ENCODE measurements at places on chromosomes 11 and 22.

DNA sequence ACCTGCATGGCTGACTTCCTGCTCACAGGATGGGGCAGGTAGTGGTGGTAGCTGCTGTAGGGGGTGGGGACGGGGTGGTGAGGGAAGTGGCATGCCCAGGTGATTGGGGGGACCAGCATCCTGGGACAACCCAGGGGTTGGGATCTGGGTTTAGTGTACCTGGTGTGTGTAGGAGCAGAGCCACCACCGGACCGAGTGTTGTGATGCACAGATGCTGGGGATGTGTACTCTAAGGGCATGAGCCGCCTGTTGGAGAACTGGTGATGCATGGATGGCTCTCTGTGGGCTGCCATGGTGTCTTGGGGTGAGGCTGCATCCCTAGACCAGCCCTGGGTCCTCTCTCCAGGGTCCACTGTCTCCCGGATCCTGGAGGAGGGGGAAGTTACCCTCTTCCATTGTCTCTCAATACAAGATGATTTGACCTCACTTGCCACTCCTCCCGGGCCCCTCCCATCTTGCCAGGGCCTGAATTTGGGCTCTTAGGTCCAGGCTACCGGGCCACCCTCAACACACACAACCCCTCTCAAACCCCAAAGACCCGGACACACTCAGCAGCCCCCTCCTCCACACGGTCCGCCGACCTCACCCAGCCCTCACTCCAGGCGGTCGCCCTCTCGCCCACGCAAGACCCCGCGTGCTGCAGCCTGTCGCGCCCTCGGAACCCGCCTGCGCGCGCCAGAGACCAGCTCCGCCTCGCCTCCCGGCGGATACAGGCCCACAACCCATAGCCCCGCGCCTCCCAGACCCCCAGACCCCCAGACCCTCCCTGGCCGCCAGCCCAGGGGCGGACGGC lies 619 bp downstream of the LRRC75B start:
- DNase-seq = no peak

GRCh38 chr11:61978703-61979661 lies 11.5 kb upstream of the FTH1 start:
- no peak for DNase-seq

DNA sequence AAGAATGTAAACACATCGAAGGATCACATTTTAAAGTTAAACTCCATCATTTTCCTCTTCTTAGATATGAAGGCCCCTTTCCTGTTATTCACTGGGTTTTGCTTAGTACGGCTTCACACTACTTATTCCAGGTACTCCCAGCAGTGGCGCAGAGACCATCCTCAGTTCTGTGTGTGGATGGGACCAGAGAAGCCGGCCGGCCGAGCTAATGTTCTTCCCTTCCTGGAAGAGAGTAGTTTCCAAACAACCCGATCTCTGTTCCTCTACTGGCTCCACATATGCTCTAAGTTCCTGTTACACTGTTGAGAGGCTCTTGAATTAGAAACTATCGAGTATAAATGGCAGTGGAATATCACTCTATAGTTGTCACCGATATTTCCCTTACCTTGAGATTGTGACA lies 684 bp upstream of the NFRKB start:
- no peak for DNase-seq

GRCh38 chr11:63855975-63856374 lies 17.1 kb downstream of the MARK2 start:
- no peak for DNase-seq

DNA sequence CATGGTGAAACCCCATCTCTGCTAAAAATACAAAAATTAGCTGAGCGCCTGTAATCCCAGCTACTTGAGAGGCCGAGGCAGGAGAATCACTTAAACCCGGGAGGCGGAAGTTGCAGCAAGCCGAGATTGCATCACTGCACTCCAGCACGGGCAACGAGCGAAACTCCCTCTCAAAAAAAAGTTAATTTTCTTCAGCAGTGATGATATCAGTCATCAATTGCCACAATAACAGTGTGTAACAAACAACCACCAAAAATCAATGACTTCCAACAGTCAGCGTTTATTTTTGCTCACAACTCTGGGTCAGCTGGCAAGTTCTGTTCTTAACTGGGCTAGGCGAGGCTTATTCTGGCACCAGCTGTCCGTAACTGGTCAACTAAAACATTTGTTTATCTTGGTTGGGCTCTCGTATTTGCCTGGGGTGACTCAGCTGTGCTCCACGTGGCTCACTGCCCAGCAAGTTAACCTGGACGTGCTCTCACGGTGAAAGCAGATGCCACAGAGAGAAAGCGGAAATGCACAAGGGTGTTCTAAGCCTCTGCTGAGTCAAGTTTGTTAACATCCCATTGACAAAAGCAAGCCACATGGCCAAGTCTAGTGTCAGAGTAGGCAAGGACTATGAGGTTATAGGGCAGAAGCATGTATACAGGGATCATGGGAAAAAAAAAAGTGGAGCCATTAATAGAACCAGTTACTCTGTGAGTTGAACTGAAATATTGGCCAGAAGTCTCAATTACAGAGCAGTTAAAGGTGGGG lies 52.1 kb downstream of the LHFPL7 start:
- DNase-seq = no peak

- no peak for DNase-seq
These were observed 567.4 kb downstream of the KCNA4 start for GRCh38 chr11:29449281-29450074.

DNA sequence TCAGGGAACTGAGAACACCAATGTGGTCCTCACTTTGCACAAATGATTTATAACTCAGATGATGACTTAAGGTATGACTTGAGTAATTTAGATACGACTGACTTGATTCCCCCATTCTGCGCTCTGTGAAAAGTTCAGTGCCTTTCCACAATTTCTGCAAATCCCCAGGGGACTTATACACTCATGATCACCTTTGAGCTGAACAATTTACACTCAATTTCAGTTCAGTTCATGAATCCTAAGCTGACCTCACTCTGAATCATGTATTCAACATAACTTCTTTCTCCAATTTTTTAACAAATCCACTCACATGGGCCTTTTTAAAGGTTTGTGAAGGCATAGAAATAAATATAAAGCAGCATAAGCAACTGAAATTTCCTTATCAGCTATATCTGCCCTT lies 274.2 kb downstream of the FAM76B start:
- DNase-seq = no peak

GRCh38 chr11:121038648-121039409 lies 14.9 kb downstream of the TBCEL start:
- no peak for DNase-seq

- DNase-seq = no peak
These were observed 47.1 kb downstream of the ADM start for GRCh38 chr11:10351765-10352641.

GRCh38 chr11:69011624-69012091 lies 1.4 kb downstream of the MRGPRF start:
- DNase-seq = no peak

GRCh38 chr11:82356316-82356715 lies 377.3 kb downstream of the FAM181B start:
- no peak for DNase-seq

- no peak for DNase-seq
These were observed 3.8 kb downstream of the MUC5AC start for GRCh38 chr11:1161410-1162137.

GRCh38 chr11:128741916-128742315 lies 48.0 kb downstream of the FLI1 start:
- no peak for DNase-seq

DNA sequence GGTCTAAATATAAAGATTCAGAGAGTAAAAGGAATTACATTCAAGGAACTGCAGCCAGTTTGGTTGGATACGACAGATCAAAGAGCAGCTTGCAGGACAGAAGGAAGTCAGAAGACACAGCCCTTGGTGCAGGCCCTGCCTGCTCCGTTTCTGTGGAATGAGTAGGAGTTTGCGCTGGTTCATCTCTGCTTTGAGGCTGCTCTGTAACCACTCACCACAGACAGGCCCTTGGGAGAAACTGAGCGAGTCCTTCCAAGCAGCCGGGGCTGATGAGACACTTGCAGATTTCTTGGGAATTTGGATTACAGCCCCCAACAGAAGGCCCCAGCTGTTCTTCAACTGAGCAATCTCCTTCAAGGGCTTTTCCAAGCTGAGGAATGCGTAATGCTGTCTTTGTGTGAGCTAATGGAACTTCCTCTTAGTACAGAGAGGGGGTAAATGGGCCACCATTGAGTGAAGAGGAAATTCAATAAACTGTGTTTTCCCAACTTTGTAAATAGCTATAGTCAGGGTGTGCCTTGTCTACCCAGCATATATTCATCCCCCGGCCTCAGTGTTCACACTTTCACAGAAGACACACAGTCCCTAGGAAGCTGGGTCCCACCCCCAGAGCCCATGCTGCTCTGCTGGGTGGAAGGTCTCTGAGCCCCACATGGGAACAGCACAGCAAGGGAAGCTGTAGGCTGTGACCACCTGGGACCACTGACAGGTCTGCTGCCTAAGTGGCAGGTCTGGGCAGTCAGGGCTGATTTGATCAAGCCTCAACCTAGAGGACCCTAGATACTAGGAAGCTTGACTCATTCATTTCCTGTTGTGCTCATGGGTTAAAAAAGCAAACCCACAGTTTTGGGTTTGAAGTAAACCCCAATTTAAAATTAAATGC lies 16.6 kb downstream of the IL10RA start:
- no peak for DNase-seq

DNA sequence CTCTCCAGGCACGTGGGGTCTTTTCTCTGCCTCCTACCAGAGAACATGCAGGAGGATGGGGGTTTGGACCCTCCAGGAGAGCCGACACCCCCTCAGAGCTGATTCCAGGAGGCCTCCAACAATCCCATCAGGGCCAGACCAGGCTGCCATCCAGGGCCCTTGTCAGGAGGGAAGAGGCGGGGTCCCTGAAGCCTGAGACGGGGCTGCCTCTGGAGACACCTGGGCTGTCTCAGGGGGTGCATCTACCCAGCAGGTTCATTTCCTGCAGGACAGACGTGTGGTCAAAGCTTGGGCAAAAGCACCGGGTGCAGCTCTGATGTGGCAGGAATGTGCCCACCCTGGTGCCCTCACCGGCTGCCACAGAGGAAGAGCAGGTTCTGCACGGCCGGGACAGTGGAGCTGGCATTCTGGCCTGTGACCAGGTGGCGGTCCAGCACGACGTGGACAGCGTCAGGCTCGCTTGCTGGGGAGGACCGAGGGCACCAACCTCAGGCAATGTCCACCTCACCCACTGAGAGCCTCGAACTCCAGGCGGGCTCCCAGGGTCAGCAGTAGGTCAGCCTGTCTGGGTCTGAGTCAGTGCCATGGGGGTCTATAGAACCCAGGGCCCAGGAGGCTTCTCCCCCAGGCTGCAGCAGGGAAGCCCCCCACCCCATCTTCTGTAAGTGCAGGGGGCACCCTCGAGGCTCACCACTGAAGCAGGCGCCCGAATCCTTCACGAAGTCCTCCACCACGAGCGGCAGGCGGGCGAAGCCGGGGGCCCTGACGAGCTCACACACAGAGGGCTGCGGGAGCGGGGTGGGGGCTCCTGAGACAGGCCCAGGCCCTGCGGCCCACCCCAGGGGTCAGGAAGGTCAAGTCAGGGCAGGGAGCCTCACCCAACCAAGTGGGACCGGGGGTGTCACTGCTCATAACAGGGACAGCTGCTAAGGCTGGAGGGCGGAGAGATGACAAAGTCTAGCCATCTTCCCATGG lies 6.4 kb downstream of the GATD1 start:
- DNase-seq = no peak

- DNase-seq = no peak
These were observed 1127.1 kb upstream of the CNTN5 start for GRCh38 chr11:97893612-97894011.

DNA sequence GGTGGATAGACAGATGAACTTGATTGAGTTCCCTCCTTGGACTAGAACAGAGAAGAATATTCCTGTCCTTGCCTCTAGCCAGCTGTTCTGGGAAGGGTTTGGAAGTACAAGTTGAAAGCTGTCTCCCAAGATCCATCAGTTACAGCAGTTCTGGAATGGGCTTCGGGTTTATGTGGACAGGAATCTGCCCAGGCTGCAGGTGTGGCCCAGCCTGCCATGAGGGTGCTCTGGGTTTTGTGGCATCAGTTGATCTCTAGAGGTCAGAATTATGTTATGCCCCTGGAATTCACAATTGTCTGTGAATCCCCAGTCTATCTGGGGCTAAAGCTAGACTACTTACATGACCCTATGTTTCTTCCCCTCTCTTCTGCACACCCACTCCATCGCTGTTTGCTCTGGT lies 4.9 kb upstream of the MICAL2 start:
- DNase-seq = no peak

GRCh38 chr11:46491661-46492330 lies 100.2 kb upstream of the CHRM4 start:
- no peak for DNase-seq

DNA sequence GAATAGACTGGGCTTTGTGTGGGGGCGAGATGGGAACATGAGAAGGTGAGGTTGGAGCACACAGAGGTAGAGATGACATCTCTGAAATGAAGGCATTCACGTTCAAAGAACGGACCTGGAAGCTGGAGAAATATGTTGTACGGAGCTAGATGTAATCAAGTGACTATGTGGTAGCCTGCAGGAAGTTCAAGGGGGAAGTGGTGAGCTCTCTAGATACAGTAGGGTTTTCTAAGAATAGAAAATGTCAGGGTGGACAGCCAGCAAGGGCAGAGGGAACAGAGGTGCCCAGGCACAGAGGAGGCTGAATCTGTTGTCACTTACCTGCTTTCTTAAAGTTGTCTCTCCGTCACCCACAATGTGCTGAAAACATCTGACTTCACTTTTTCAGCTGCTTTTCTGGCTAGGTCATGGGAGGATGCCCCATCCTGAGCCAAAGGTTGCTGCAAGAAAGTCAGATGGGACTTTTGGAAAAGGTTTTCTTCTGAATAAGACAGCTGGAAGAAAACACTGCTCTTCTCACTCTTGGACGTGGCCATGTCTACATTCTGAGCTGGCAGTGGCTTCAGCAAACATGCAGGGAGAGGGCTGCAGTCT lies 171.5 kb upstream of the B3GAT1 start:
- no peak for DNase-seq

GRCh38 chr11:22199243-22199642 lies 6.4 kb downstream of the ANO5 start:
- DNase-seq = no peak

DNA sequence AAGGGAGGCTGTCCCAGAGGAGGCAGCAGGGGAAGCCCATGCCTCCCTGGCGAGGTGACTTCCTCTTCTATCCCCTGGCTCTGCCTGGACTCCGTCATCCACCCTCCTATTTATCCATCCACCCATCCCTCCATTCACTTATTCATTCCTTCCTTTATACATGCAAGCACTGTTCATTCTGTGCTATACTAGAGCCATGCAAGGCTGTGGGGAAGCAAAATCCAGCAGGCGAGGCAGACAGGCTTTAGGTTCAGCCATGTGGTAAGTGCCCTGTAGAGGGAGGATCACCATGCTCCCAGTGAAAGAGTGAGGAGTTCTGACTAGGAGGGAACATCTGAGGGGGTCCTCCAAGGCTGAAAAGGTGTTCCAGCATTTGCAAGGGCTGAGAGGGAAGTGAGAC lies 1.2 kb upstream of the NAALADL1 start:
- no peak for DNase-seq

DNA sequence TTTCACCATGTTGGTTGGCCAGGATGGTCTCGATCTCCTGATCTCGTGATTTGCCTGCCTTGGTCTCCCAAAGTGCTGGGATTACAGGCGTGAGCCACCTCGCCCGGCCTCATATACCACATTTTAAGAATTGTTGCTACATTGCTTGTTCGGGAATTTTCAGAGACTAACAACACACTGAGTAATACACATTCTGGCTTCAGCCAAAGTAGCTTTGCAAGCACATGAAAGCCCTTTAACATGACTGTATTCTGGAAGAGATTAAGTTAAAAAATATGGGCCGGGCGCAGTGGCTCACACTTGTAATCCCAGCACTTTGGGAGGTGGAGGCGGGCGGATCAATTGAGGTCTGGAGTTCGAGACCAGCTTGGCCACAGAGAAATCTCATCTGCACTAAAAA lies 15.0 kb downstream of the CRTAM start:
- DNase-seq = no peak

Data from cortex of kidney (tissue), 1 donor.